Activated naive CD8-positive, alpha-beta T cell treated with anti-CD3 and anti-CD28 coated beads, Interleukin-2, amount 10 ng/mL, durations not matched to agents 7 days and 5 days (primary cell): ENCODE measurements at places on chromosomes 7 and 10.

GRCh38 chr10:118027397-118027796 lies 19.3 kb downstream of the RAB11FIP2 start:
- DNase-seq, result no peak

- no peak for DNase-seq
Observed at GRCh38 chr10:21396889-21397288, 128.6 kb downstream of the SKIDA1 start.

- no peak for DNase-seq
Observed at GRCh38 chr7:78863281-78863680, 590.2 kb downstream of the MAGI2 start.

DNA sequence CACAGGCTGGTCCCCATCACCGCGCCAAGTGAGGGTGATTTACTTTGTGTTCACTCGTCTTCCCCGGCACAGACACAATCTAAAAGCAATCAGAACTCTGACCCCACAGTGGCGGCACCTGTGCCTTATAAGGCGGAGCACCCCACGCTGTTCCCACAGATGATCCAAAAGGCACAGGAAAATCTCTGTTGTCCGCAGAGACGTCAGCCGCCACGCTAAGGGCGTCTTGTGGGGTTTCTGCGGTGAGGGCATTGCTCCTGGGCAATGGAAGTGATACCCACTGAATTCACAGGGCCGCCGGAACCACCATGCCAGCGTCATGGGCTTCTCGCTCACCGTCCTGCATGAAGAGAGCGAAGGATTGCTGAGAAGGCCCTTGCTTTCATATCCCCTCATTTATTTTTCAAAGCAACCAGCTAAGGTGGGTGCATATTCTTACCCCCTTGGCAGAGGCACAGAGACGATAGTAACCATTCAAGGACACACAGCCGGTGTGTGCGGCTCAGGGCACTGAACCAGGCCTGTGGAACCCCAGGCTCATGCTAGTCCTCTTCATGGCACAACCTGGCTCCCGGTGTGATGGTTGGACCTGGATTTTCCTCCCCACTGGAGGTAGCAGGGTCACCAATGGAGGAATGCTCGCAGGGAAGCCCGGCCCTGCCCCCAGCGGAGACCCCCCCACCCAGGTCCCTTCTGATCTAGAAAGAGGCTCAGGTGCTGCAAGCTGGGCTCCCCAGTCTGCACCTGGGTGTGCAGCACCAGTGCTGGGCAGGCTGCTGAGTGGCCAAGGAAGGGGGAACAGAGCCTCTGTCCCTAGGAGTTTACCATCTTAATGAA lies 279.0 kb downstream of the TCERG1L start:
- no peak for DNase-seq

GRCh38 chr10:125079091-125079600 lies 81.2 kb downstream of the CTBP2 start:
- DNase-seq, result no peak

DNA sequence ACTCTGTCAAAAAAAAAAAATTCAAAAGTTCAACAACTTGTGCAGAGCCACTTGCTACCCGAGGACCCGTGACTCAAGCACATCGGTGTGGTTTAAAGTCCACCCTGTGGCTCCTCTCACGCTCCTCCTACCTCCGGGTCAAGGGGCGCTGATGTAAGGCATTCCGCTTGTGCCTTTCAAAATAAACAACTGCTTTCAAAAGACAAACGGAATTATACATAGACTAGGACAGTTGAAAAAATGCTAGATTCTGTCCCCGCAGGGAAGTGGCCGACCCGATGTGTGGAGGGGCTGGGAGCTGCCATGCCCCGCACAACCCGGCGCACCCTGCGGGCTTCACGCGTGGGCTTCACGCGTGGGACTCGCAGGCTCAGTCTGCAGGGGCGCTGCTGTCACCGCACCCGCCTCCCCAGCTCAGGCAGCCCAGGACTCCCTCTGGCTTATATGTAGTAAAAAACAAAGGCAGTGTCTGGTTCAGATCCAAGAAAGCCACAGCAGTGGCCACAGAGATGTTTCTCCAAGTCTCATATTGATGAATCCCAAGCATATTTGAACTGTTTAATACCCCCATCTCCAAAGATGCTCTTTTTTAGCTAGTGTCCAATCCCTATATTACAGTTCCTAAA lies 239.7 kb upstream of the INHBA start:
- no peak for DNase-seq

DNA sequence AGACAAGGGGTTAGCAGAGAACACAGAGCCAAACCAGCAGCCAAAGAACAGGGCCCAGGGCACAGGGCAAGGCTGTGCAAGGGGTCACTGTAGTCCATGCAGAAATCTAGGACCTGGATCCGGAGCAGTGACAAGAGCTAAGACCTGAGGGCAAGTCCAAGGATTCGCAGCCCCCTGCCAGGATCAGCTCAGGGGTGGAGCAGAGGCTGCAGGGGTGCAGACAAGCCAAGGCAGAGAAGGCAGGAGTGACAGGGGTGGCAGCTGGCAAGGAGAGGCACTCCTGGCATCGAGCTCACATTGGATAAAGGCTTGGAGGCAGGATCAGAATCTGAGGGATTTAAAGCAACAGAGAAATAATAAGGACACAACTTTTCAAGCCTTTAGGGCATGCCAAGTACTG lies 80.7 kb upstream of the NANOS1 start:
- DNase-seq, result no peak

DNA sequence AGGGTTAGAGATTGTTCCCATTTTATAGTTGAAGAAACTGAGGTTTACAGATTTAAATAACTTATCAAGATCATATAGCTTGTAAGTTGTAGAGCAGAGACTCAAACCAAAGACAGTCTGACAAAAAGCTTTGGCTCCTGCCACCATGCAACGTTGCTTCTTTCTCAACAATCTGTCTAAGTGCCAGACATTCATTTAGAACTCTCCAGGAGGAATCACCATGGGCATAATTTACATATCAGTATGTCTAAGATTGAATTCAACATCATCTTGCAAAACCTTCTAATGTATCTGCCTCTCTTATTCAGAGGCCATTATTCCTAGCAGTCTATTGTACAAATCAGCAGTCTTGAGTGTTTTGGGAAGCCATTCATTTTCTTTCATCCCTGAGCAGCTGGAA lies 163.5 kb upstream of the PLXDC2 start:
- DNase-seq, result no peak

GRCh38 chr7:48741545-48741944 lies 182.8 kb upstream of the CDC14C start:
- no peak for DNase-seq

DNA sequence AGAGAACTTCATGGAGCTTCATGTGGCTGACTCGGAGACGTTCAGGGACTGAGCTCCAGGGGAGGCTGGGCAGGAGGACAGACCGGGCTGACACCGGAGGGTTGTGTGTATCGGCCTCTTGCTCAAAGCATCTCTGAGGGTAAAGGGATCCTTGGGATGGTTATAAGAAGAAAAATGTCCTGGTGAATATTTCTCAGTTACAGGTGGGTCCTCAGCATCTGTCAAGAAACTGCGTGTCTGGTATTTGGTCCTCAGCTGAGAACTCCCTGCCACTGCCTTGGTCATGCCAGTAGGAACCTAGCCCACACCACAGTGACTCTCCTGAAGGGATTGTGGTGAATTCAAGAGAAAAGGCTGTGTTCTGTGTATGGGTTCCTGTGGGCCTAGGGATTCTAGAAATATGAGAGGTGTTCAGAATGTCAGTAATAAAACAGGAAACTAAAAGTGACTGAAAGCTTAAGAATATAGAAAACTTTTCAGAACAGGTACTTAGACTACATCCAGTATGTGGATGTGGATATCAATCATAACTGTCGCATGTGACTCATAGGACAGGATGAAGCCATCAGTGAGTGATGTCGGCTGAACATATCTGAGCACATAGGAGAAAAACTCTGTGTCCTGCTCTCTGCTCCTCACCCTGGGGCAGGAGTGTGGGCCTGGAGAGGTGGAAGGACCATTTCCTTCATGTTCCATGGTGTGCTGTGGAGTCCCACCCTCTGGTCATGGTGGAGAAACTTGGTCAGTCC lies 28.4 kb downstream of the MBL2 start:
- DNase-seq, result no peak

- no peak for DNase-seq
Observed at GRCh38 chr10:83538047-83538446, 601.3 kb upstream of the GHITM start.

DNA sequence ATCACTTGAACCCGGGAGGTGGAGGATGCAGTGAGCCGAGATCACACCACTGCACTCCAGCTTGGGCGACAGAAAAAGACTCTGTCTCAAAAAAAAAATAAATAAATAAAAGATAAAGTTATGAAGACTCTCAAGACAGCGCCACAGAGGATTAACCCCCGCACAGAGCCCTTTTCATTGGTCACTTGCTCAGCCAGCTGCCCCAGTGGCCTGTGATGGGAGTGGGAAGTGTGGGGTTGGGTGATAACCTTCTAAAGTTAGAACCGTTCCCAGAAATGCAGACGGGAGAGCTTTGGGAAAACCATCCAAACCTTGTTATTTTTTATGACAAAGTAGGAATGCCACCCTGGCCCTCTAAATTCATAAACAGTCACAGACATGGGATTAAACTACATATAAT lies 57.4 kb downstream of the PARP12 start:
- DNase-seq, result no peak

GRCh38 chr7:158676906-158677305 lies 27.7 kb downstream of the NCAPG2 start:
- DNase-seq, result no peak

DNA sequence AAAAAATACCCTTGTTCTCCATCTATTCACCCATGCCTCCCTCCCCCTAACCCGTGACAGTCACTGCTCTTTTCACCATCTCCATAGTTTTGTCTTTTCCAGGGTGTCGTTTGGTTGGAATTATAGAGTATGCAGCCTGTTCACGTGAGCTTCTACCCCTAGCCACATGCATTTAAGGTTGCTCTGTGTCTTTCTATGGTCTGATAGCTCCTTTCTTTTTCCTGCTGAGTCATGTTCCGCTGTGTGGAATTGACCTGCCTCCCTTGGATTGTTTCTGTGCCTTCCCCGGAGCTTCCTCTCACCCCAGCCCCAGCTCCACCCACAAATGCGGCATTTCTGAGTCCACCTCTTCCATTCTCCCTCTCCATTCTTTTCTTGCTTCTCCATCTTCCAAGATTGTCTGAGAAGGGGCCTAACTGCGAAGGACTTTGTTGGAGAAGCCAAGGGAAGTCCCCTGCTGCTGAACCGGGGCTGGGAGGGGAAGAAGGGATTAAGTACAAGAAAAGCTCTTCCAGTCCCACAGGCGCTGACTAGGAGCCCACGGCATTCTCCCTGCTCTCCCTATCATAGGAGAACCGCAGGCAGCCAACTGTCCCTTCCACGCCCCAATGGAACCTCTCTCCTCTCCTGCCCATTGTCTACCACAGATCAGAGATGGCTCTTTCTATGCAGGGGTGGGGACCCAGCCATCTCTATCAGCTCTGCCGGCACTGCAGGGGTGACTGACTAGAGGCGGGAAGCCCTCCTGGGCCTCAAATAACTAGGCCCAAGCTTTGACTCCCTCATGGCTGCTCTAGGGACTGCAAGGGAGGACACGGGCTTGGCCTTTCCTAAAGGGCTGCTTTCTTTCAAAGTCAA lies 87.5 kb upstream of the ANLN start:
- no peak for DNase-seq

- DNase-seq, result no peak
Observed at GRCh38 chr10:127845756-127846155, 47.0 kb downstream of the CLRN3 start.

DNA sequence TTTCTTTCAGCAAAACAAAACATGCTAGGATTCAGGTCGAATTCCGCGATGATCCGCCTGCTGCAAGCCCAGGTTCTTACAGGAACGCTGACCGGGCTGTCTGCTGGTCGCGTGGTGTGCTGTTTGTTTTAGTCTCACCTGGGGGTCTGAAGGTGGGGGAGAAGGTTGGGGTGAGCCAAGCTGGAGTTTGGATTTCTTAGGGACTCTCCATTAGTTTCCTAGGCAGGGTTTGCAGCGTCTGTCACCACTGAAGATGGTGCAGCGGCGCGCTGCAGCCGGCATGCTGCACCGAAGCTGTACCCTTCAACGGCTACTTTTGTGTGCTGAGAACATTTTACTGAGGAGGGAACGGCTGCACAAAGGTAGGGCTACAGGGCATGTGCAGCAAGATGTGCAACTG lies 48.7 kb downstream of the GCC1 start:
- no peak for DNase-seq

DNA sequence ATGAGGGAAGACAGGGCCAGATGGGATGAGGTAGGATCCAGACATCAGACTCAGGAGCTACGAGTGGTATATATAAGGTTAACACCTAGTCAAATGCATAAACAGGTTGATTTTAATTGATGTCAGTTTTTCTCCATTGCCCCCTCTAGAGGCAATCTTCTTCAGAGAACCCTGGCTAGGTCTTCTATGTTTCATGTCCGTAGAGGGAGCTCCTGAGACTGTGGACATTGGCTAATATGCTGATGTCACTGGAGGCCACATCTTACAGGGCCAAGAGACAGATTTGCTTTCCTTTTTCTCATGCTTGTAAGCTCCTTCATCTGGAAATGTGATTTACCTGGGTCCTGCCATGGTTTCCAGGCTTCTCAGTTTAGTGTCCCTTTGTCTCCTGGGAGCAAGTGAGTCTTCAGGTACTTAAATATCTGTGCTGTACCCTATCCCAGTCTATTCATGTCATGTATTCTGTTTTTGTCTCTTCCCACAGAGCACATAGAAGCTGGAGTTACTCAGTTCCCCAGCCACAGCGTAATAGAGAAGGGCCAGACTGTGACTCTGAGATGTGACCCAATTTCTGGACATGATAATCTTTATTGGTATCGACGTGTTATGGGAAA lies 161.6 kb upstream of the PRSS1 start:
- DNase-seq, result no peak

DNA sequence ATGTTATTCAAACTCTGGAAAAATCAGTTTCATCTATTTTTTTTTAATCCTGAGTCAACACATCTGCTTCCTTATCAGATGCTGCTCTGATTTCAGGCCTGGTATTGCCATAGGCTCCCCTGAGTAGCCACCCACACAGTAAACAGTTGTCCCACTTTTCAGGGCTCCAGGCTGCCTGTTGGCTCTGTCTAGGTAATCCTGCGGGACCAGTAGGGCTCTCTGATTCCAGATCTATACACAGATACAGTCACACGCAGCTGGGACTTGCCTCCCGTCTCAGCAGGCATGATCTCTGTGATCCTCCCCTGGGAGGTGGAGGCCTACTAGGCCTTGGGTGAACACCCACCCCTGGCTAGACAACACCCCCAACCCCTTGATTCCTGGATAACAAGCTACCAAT lies 206.1 kb downstream of the CREB5 start:
- DNase-seq, result no peak

DNA sequence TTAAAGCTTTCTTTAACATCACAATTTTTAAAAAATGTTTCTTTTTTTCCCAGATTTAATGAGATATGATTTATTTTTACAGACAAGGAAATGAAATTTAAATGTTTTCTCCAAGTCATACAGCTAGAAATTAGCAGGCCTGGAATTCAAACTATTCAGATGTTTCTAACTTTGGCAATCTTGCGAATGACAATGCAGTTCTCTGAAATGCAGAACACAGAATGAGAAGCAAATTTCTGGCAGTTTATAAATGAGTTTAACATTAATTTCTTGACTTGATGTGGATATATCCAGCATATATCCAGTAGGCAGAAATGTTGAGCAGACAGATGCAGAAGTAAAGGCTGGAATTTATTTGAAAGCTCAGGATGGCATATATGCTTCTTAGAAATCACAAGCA lies 227.5 kb downstream of the THSD7A start:
- no peak for DNase-seq

- no peak for DNase-seq
Observed at GRCh38 chr7:127392182-127392565, 334 bp downstream of the ZNF800 start.

- no peak for DNase-seq
Observed at GRCh38 chr10:65365878-65366277, 1560.0 kb upstream of the LRRTM3 start.
